ENCODE measurements at places on chromosomes 13 and 19. TPM values are rescaled to one million over a fixed set of nuclear protein-coding genes. Genes with fewer than 3 reads are reported as not detected.

The KBTBD6 gene
- total RNA-seq, result 3.7 TPM

The NEK5 gene
- total RNA-seq, result not detected

The SHANK1 gene
- total RNA-seq, result 2.2 TPM

The LIM2 gene
- total RNA-seq, result not detected

The POU4F1 gene
- not detected for total RNA-seq

The SH2D3A gene
- not detected for total RNA-seq

The SYDE1 gene
- total RNA-seq, result 15.1 TPM

The ZNF91 gene
- 8.2 TPM for total RNA-seq

The ZNF829 gene
- 0.91 TPM for total RNA-seq

The SELENOV gene
- total RNA-seq, result not detected

The ZSCAN5A gene
- 7.0 TPM for total RNA-seq

The FAM216B gene
- total RNA-seq, result not detected

The COL5A3 gene
- 0.14 TPM for total RNA-seq

The CCDC97 gene
- 7.8 TPM for total RNA-seq
